ENCODE measurements at places on chromosomes 7 and 10.

GRCh38 chr10:35339942-35340341 is 3.6 kb downstream of the CCNY start:
- no peak for DNase-seq

DNA sequence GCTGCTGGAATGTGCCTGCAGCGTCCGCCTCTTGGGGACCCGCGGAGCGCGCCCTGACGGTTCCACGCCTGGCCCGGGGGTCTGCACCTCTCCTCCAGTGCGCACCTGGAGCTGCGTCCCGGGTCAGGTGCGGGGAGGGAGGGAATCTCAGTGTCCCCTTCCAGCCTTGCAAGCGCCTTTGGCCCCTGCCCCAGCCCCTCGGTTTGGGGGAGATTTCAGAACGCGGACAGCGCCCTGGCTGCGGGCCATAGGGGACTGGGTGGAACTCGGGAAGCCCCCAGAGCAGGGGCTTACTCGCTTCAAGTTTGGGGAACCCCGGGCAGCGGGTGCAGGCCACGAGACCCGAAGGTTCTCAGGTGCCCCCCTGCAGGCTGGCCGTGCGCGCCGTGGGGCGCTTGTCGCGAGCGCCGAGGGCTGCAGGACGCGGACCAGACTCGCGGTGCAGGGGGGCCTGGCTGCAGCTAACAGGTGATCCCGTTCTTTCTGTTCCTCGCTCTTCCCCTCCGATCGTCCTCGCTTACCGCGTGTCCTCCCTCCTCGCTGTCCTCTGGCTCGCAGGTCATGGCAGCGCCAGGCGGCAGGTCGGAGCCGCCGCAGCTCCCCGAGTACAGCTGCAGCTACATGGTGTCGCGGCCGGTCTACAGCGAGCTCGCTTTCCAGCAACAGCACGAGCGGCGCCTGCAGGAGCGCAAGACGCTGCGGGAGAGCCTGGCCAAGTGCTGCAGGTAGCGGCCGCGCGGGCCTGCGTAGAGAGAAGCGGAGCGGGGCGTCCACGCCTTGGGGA is 645 bp downstream of the SLC26A4 start:
- DNase-seq = no peak

DNA sequence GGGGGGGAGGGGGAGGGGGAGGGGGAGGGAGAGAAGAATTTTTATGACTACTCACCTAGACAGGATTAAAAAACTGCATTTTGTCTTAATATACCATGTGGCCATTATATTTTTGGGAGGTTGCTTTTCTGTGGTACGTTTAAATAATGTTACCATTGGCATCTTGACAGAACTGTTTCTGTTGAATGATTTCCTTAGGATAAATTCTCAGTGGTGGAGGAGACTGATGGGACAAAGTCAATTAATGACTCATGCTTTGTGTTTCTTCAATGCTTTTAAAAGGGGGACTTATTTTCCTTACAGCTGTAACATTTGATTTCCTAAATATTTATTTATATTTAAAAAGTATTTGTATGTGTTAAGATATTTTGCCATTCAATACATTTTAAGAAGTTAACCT is 13.7 kb downstream of the AGR2 start:
- no peak for DNase-seq

- DNase-seq = no peak
Measured at GRCh38 chr7:41729059-41729458, 26.2 kb upstream of the INHBA start.

DNA sequence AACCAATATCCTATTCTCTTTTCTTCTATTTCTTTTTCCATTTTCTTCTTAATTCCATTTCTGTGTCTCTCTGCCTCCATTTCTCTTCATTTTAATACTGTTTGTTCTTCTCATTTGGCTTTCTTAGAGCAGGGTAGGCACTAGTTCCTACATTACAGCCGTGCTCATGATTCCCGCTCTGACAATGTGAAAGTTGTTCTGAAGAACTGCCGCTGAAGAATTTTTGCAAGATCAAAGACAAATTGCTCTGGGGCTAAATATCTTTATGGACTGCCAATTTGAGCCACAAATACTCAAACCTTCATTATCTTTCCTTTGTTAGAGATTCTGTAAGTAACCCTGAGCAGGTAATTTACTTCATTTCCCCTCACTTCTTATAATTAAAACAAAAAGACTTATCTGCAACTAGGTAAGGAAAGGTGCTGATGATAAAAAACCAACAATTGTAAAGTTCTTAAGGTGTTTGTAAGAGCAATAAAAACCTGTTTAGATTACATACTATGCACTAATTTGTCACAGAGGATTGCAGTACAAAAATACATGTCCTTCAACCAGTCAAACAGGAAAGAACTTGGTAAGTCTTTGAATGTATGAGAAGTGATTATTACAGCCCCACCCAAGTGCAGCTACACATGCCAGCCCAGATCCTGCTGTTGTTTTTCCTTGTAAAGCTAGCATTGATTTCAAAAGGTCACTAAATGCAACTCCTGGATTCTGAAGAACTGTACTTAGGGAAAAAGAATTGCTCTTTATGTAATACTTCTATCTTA is 127.5 kb downstream of the COL28A1 start:
- no peak for DNase-seq

DNA sequence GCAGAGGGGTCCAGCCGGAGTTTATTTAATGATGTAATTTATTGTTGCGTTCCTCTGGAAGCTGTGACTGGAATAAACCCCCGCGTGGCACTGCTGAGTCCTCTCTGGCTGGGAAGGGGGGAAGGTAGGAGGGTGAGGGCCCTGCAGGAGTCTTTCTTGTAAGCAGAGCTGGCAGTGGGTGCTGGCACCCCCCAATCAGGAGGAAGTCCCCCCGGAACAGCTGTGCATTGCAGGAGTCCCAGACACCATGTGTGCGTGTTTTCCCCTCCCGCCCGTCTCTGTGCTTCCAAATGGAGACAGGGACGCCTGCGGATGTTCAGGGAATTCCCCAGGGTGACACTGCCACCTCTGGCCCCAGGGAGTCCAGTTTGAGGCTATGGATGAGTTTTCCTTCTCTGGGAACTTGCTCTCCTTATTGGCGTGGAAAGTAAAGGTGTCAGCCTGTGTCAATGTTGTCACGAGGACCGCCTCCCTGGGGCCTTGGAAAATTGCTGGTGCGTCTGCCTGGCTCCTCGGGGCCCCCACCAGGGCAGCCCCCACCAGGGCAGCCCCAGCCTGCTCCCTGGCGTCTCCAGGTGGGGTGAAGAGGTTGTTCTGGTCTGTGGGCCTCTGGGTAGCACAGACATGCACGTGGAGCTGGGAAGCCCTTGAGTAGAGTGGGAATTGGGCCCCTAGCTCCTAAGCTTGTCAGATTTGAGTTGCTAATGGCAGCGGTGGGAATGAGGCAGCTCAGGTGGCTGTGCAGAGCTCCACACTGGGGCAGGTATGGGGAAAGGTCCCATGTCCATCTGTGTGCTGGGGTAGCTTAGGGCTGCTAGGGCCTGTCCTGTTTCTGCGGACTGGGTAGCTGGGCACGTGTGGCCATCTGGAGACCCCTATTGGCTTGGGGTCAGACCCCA is 2.7 kb downstream of the FZD9 start:
- DNase-seq = no peak

DNA sequence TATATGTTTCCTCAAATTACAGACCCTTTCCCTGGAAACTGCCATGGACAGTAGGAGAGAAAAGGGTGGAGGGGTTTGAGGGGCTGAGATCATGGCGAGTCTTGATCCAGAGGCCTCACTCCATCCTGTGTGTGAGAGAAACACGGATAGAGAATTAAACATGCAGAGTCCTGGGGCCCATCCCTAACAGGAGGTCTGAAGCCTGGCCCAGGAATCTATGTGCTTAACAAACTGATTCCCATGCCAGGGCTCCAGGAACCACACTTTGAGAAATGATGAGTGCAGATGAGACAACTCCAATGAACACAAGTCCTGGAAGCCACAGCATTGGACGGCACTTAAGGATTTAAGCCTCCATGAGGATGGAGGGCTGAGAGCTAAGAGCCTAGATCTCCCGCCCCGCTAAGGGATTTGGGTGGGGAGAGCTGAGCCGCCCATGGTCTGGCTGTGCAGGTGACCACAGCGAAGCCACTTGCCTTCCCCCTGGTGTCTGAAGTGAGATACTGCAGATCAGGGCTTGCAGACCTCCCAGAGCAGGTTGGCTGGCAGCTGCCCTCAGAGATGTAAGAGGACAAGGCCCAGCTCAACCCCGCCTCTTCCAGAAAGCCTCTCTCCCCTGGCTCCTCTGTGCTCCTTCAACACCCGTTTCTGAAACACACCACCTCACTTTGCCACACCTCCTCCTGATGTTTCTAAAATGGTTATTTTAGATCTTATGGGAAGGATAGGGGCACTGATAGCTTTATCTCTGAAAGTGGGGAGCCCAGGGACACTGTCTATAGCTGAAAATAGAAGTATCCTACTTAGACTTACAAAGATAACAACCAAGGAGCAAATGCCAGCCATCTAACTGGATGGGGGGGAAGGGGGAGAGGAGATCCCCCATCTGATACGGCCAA is 24.8 kb upstream of the EIF5AL1 start:
- peak; percentile 12 for DNase-seq

DNA sequence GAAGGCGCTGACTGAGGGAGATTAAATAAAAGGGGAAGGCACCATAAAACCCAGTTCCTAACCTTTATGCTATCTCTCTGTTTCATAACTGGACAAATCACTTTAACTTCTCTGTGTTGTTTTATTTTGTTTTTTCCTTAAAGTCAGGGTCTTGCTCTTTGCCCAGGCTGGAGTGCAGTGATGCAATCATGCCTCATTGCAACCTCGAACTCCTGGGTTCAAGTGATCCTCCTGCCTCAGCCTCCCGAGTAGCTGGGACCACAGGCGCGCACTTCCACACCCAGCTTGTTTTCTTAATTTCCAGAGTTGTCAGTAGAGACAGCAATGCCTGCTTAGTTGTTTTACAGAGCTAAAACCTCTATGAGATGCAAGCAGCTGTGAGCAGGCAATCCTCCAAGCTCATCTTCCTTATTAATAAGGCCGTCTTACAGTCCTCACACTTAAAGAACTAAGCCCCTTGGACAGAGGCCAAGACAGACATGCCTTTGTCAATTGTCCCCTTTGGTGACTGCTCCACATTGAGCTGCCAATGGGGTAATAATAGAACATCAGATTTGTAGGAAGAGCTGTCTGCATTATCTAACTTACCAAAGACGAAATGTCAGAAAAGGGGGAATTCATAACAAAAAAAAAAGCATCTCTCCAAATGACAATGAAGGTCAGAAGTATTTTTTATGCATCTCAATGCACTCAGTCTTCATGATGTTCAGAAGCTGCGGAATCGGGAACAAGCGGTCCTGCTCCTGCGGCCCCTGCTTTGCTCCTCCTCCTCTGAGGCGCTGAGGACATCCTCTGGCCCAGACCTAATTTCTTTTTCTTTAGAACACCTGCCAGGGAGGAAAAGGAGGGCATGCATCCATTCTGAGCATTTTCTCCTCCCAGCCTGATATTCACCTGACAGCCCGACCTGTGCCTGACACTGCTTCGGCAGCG is 62.7 kb upstream of the RNF32 start:
- DNase-seq = no peak

GRCh38 chr7:4661871-4662270 is 20.2 kb upstream of the FOXK1 start:
- DNase-seq = no peak

DNA sequence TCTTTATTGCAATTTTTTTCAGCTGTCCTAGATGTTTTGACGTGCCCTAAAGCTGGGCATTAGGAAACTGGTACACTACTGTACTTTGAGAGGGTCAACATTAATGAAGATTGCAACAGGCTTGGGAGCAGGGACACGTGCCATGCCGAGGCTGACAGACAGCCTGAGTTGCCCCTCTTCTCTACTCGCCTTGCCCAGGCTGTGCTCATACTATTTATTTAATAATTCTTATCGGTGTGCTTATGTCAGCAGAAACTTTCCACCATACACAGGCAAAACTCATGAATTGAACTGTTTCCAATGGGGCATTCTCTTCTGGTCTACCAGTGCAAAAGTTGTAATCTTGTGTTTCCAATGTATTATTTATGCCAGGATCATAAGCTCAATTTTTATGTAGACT is 24.4 kb downstream of the C7orf57 start:
- no peak for DNase-seq

GRCh38 chr10:1287487-1287886 is 231.3 kb downstream of the WDR37 start:
- DNase-seq = no peak

- no peak for DNase-seq
Measured at GRCh38 chr10:103510046-103510685, 16.7 kb downstream of the NEURL1 start.

DNA sequence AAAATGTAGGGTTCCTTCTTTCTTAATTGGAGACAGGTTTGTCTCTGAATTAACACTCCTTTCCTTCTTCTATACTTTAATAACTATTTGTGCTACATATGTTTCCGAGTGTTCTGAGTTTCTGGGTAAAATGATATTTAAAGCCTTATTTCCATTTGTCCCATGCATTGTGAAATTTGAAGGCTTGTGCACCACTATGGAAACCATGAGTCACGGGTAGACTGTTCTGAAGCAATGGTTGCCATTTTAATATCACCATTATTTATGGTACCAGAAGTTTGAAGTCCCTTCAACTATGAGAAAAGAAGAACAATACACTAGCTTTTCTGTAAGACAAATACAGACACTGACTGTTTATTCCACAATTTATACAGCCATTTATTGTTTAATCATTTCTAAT is 44.7 kb upstream of the ZEB1 start:
- DNase-seq = no peak

DNA sequence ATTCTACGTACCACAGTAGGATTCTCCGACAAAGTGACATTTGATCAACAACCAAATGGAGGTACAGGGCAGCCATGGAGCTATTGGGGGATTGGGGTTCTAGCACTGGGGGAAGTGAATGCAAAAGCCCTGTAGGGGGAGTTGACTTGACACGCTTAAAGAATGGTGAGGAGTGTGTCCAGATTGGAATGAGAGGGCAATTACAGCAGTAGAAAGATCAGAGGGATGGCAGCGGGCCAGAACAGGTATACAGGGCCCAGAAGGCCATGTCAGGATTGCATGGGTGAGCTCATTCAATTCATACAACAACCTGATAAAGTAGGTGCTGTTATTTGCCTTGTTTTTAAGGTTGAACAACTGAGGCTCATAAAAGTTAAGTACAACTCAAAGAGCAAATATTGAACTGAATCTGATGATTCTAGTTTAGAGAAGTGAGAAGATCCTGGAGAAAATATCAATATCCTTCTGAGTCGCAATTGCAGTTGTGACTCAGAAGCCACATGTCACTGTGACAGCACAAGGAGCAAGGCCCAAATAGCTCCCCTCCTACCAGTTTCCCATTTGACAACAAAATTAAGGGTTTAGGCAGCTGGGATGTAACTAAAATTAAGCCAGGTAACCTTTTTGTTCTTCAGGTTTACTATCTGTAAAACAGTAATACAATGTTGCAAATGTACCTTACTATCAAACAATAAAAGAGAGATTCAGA is 28.0 kb upstream of the CTTNBP2 start:
- no peak for DNase-seq

DNA sequence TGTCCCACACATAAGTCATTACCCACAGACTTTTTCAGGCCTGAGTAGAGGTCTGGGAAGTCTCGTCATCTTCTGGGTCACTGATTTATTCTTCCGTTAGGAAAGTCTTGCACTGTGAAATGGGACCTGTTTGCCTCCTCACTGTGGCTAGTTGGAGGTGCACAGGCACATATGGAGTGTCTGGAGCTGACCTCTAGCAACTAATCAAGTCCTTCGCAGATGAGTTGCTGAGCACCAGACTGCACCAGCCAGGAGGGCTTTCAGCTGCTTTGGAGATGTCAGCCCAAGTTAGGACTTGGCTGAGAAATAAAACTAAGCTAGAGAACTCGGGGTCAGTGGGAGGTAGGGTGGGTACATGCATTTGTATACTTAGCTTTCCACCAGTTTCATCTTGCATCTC is 578.0 kb downstream of the GRID1 start:
- DNase-seq = no peak

- DNase-seq = no peak
Measured at GRCh38 chr7:5598261-5598761, 174.7 kb upstream of the TNRC18 start.
